ENCODE measurements at places on chromosomes 7 and 10. TPM values are rescaled to one million over a fixed set of nuclear protein-coding genes. Genes with fewer than 3 reads are reported as not detected.

- no peaks in the 10 kb centered on the region for H3K4me1 ChIP-seq
- no peak overlapping the region for H3K27ac ChIP-seq
- peaks cover 4% of the 10 kb centered on the region for H3K27me3 ChIP-seq
- H3K4me3 ChIP-seq, result no peak overlapping the region
- H3K36me3 ChIP-seq, result no peaks in the 10 kb centered on the region
These were observed 127.1 kb downstream of the CDK14 start for GRCh38 chr7:90723233-90723632.

- no peaks in the 10 kb centered on the region for H3K36me3 ChIP-seq
- no peaks in the 10 kb centered on the region for H3K27me3 ChIP-seq
- no peak for DNase-seq
- no peak overlapping the region for H3K27ac ChIP-seq
- H3K4me1 ChIP-seq, result no peaks in the 10 kb centered on the region
These were observed 57.9 kb upstream of the ITGB1 start for GRCh38 chr10:33015761-33016547.

GRCh38 chr7:7772397-7772821 lies 54.0 kb upstream of the RPA3 start:
- peaks cover 14% of the 10 kb centered on the region for H3K4me1 ChIP-seq
- H3K36me3 ChIP-seq, result peaks cover 3% of the 10 kb centered on the region
- H3K27ac ChIP-seq, result no peak overlapping the region

The ACTR3C gene
- 3.4 TPM for total RNA-seq
